ENCODE measurements at places on chromosomes 7 and 10. TPM values are rescaled to one million over a fixed set of nuclear protein-coding genes. Genes with fewer than 3 reads are reported as not detected.

Gene LYZL2
- total RNA-seq, result not detected

Gene IQUB
- total RNA-seq, result under 0.01 TPM

Gene CC2D2B
- 0.14 TPM for total RNA-seq

Gene CPEB3
- total RNA-seq, result 4.0 TPM

Gene SPDYE9
- total RNA-seq, result not detected

Gene ZNRF2
- total RNA-seq, result 31.3 TPM

Gene PILRA
- total RNA-seq, result under 0.01 TPM

Gene PRSS2
- total RNA-seq, result not detected

Gene SLC39A12
- not detected for total RNA-seq

Gene GTF2IRD1
- 35.3 TPM for total RNA-seq

Gene VWC2
- not detected for total RNA-seq

Gene OR13A1
- not detected for total RNA-seq

Gene PLAC9
- total RNA-seq, result not detected

Gene ZCWPW1
- 5.5 TPM for total RNA-seq

Gene HOGA1
- total RNA-seq, result 0.34 TPM

Gene PAXIP1
- total RNA-seq, result 11.7 TPM

Gene CPXM2
- total RNA-seq, result 0.07 TPM

Gene MLXIPL
- 0.14 TPM for total RNA-seq

Gene NPTX2
- total RNA-seq, result under 0.01 TPM

Gene NKX2-3
- total RNA-seq, result not detected

Gene PRTFDC1
- total RNA-seq, result 2.1 TPM

Gene LIPK
- 0.21 TPM for total RNA-seq

Gene MRLN
- not detected for total RNA-seq

Gene ARID5B
- 10.3 TPM for total RNA-seq

Gene HOXA10
- total RNA-seq, result not detected

Gene OR6B1
- not detected for total RNA-seq

Gene DEPP1
- total RNA-seq, result 3.7 TPM
